ENCODE measurements at places on chromosomes 6 and 20.
A peak's percentile ranks its signal among the peaks of the same experiment; 100 is the strongest.

GRCh38 chr6:33885132-33886057, 81.6 kb upstream of the MLN start:
- no peak for DNase-seq

DNA sequence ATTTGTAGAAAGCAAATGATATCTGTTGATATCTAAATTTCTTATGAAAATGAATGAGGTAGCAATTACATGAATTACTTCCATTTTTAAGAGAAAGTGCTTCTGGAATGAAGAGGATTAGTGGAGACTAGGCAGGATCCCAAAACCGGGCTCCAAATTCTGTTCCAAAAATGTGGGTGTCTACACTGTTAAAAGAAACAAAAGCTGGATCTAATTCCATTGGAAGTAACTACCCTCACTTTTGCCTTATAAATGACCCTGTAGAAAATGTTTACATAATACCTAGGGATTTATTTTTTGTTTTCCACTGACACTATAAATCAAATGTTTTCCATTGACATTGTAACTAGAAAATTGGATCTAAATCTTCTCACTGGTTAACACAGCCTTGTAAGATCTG, 454.9 kb upstream of the JARID2 start:
- DNase-seq, result no peak

DNA sequence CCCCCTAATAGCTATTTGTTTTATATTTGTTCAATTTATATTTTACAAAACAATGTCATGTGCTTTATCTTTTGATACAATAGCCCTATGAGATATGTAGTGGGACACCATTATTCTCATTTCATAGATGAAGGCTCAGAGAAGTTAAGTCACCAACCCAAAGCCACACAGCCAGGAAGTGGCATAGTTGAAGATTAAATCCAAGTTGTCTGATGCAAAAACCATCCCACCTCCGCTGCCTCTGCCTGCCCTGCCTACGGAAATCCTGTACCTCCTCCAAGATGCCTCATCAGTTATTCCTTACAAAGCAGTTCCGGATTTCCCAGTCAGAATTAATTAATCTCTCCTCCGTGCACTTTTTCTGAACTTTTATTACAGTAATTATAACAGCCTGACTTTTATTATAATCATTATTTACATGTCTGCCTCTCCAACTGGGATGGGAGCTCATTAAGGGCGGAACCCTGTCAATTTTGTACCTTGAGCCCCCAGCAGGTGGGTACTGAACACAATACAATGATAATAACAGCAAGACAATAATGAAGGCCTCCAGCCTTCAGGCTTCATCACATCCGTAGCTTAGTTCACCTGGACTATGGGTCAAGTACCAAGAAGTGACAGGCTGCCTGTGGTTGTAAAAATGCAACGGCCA, 54.7 kb downstream of the LRFN2 start:
- DNase-seq, result peak; percentile 85

- no peak for DNase-seq
Observed at GRCh38 chr20:25033265-25033923, 24.5 kb downstream of the ACSS1 start.

- DNase-seq, result no peak
Observed at GRCh38 chr6:107419733-107420132, 39.6 kb downstream of the PDSS2 start.

GRCh38 chr6:159701413-159701999, 8.5 kb upstream of the SOD2 start:
- no peak for DNase-seq

- DNase-seq, result no peak
Observed at GRCh38 chr6:106555767-106556166, 73.5 kb downstream of the RTN4IP1 start.

DNA sequence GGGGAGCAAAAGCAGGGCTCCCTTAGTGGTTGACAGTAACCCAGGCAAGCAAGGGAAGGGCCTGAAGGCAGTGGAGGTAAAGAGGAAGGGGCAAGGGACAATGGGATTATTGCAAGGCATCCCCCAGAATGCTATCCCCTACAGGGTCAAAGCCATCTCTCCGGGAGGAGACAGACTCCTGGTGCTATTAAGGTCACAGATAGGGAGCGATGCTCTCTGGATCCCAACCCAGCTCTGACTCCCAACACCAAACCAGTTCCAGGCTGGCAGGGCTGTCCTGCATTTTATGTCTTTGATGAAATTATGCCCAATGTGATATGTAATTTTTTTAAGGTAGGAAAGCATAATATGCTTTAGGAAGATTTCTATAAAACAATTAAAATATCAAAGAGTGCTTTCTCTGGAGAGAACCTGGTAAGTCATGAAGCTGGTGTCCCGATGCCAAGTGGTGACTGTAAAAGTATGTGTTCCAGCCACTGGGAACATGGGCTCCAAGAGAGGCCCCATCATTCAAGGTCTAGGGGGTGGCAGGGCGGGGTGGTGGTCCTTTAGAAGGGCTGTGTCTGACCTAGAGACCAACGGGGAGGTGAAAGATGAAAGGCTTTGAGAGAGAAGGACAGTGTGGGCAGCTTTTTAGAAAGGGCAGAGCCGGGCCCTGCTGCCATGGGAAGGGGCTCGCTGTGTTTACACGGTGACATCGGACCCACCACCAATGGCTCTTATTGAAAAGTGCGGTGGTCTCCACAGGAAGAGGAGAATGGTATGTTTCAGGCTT, 276.5 kb downstream of the CDC5L start:
- no peak for DNase-seq

- DNase-seq, result no peak
Observed at GRCh38 chr6:133761706-133762105, 127.2 kb upstream of the TCF21 start.

DNA sequence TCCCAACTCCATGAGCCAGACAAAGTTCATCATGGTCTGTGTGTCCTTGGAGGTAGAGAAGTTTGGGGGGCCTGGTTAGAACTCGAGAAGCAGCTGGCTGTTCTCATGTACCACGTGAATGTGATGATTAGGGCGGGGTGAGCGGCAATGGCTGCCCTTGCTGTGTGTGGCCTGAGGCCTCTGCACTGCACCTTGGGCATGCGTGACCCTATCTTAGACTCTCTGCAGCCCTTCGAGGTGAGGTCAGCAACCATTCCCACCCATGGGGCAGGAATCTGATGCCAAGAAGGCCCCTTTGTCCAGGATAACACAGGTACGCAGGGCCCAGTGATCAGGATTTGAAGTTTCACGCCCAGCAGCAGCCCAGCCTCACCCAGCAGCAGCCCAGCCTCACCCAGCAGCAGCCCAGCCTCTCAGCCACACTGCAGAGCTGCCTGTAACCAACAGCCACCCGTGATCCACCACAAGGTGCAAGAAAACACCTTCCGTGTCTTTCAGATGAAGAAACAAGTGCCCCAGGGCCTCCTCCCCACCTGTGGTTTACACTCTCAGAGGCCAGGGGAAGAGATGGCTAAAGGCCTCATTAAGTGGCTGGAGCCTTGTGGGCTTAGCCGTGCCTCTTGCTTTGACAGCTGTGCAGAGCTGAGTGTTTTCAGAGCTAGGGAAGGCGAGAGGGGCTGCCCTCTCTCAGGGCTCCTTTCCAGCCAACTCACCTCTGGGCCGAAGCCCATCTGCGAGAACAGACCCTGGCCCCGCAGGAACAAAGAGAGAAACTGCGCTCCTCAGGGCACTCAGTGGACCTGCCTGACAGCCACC, 195.2 kb upstream of the CDH4 start:
- no peak for DNase-seq

DNA sequence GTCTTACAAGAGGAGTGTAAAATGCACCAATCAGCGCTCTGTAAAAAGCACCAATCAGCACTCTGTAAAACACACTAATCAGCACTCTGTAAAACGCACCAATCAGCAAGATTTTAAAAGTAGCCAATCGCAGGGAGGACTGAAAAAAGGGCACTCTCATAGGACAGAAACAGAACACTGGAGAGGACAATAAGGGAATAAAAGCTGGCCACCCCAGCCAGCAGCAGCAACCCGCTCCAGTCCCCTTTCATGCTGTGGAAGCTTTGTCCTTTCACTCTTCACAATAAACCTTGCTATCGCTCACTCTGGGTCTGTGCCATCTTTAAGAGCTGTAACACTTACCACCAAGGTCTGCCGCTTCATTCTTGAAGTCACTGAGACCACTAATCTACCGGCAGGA, 1.7 kb upstream of the AIG1 start:
- no peak for DNase-seq

DNA sequence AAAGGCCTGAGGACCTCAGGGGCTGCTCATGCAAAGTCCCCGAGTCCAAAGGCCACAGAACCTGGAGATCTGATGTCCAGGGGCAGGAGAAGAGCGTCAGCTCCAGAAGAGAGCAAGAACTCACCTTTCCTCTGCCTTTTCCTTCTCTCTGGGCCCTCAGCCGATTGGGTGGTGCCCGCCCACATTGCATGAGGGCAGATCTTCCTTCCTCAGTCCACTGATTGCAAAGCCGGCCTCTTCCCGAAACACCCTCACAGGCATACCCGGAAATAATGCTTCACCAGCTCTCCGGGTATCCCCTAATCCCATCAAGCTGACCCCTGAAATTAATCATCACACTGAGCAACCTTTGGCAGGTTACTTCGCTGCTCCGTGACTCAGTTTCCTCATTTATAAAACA, 33.4 kb downstream of the SPDEF start:
- DNase-seq, result no peak

DNA sequence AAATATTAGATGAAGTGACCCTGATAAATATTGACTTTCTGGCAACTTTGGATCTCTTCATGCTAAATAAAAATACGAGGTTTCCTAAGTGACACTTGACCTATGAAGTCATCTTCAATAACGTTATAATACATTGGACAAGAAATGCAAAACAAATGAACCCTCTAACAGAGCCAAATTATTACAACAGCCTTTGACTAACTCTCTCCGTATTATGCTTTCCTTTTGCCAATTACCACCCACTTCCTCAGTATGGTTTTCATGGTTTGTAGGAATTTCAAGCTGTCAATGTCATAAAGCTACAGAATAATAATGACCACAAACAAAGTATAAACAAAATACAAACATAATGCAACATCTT, 210.5 kb downstream of the MOXD1 start:
- no peak for DNase-seq

GRCh38 chr20:40866056-40866455, 162.6 kb upstream of the TOP1 start:
- no peak for DNase-seq

DNA sequence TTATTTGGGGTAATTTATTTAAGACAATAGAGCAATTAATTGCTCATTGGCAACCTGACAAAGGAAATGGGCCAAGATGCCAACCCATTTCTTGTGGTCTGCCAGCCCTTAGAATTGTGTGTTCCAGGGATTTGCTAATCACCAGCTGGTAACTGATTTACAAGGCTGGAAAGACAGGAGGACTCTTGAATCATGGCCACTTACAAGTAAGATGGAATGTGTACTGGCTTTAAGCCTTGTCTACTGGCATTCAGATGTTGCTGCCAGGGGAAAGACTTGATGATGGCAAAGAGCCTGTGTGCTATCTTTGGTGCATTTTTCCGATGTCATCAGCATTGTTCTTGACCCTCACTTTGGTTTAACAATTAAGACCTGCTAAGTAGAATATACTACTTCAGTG, 91.0 kb downstream of the BCKDHB start:
- no peak for DNase-seq

- no peak for DNase-seq
Observed at GRCh38 chr6:80186082-80186481, 79.6 kb downstream of the BCKDHB start.

- no peak for DNase-seq
Observed at GRCh38 chr6:145893586-145893985, 70.6 kb downstream of the SHPRH start.

DNA sequence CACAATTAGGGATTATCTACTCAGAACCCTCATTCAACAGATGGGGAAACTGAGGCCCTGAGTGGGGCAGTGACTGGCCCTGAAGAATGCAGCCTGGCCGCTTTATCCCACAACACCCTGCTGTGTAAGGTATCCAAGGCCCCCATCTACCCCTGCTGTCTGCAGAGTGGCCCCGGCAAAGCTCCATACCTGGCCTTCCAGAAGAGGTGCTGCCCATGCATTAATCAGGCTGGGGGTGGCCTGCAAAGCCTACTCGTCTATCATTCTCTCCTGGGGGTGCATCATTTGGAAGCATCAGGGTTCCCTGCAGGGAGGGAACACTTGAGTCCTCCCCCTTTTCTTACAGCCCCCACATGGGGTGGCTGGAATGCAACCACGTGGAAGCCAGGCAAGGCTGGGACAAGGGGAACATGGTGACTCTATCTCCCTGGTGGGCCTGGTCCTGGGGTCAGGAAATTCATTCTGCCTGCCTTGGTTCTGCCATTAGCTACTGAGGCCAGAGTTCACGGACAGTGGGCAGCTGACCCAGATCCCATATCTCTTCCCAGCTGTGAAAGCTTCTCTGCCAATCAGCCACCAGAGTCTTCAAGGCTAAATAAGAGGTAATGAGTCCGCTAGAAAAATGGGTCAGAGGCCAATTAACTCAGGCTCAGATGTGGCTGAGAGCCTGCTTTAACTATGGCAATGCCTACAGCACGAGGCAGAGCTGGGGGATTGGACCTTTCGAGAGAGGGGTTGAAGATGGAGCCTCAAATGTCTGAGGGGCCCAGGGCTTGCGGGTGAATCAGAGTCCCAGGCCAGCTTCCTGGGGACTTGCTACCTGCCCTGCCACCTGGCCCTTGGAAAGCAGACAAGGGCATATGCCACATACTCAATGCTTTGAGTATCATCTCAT, 72.3 kb upstream of the TOX2 start:
- DNase-seq, result no peak

DNA sequence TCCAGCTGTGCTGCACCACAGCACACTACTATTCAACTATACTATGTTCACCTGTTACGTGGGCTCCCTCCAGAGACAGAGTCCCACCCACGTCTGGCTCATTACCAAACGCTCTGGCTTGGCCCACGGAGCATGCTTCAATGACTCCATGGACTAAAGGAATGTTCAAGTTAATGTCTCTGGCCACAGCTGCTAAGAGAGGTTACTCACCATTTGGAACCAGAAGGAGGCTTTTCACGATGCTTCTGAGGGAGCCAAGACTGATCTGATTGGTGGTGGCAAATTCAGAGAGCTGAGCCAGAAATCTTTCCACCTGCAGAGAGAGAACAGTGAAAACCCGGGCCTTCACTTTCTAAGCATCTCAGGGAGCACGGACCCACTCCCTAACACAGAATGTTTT, 15.6 kb downstream of the COMMD7 start:
- DNase-seq, result no peak

DNA sequence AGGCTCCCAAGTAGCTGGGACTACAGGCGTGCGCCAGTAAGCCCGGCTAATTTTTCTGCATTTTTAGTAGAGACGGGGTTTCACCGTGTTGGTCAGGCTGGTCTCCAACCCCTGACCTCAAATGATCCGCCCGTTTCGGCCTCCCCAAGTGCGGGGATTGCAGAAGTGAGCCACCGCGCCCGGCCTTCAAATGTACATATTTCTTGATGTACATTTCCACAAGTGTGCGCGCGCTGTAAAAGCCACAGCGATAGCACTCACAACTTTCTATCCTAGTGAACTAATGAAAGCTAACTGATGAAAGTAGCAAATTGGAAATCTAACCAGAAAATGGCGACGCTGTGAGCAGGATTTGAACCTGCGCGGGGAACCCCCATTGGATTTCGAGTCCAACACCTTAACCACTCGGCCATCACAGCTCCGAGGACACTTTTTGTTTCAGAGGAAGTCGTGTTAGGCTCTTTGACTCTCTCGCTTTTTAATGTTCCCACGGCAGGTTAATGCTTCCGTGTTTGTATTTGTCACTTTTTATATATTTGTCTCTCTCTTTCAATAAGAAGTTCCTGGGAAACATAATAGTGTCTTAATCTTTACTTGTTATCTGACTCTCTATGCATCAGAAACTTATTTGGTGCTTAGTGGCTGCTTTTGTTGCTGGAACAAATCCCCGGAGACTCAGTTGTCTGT, 199.4 kb upstream of the ZNF184 start:
- DNase-seq, result peak; percentile 97

All from NCI-H748 treated with DMSO at 0.1 percent for 48 hours (cell line).